ENCODE measurements at places on chromosomes 11 and 22. TPM values are rescaled to one million over a fixed set of nuclear protein-coding genes. Genes with fewer than 3 reads are reported as not detected.

MMP13 gene
- total RNA-seq: 2.5 TPM

ZBTB3 gene
- total RNA-seq: 13.0 TPM

ALDH3B1 gene
- 59.5 TPM for total RNA-seq

GLYAT gene
- not detected for total RNA-seq

HEPHL1 gene
- not detected for total RNA-seq

OR10A2 gene
- not detected for total RNA-seq

Measured in osteoblast (primary cell).